Cortex of kidney (tissue), 1 donor: ENCODE measurements at places on chromosomes 3 and 15.
A peak's percentile ranks its signal among the peaks of the same experiment; 100 is the strongest.

- DNase-seq, result no peak
Observed at GRCh38 chr3:64872345-64872744, 184.5 kb upstream of the ADAMTS9 start.

GRCh38 chr3:13332158-13332557 is 88.0 kb downstream of the NUP210 start:
- no peak for DNase-seq

DNA sequence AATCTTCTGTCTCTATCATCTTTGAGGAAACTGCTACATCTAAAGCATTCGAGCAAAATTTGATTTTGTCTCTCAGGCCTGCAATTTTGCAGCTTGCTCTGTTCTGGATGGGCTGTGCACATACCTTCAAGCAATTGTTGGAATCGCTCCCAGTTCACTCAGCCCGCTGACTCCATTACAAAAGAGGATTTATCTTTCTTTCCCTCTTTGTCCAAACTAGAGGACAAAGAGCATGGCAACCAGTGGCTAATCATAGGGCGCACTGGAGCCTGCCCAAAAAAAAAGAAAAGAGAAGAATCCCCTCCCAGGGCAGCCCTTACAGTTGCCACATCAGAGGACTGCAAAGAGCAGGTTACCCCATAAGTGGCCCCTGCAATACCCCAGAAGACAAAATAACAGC is 49.0 kb upstream of the DUT start:
- DNase-seq, result no peak

DNA sequence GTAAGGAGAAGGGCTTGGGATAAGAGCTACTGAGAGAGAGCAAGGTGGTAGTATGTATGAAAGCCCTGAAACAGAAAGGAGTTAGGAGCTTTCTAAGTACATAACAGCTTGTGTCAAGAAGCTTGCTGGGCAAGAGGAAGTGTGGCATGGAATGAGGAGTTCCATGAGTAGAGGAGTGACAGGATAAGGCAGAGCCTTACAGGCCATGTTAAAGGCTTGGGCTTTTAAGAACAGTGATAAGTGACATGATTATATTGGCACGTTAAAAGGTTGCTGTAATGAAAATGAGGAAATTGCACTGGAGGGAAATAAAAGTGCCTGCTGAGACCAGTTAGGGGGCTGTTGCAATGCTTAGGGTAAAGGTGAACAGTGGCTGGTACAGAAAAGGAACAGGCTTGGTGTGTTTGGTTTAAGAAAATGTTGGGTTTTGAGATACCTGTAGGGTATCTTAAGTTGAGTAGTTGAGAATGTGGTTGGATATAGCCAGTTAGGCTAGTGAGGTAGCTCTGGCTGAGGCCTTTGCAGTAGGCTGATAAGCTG is 49.0 kb downstream of the MEF2A start:
- DNase-seq, result no peak

- no peak for DNase-seq
Observed at GRCh38 chr3:64073158-64073761, 50.0 kb upstream of the PSMD6 start.

GRCh38 chr3:145094355-145094941 is 1066.5 kb downstream of the PLOD2 start:
- DNase-seq, result no peak

DNA sequence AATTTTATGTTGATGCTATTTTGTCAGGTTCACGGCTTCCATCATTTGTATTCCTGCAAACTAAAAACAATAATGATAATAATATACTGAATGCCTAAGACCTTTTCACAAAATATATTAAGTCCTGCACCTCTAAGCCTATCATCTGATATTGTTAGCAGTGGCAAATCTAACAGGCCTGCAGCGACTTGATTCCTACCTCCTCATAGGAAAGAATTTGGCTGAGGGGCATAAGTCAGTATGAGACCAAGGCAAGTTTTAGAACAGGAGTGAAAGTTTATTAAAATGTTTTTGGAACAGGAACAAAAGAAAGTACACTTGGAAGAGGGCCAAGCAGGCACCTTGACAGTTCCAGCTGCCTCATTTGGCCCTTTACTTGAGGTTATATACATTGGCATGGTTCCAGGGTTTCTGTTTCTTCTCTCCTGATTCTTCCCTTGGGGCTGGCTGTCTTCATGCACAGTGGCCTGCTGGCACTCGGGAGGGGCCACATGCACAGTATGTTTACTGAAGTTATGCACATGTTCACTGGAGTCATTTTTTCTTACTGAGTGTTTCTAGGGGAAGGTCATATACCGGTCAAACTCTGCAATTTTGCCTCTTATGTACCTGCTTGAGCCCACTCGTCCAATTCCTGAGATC is 418.1 kb downstream of the EPHA6 start:
- DNase-seq, result no peak

- DNase-seq, result no peak
Observed at GRCh38 chr15:89146366-89146765, 58.1 kb downstream of the ABHD2 start.

DNA sequence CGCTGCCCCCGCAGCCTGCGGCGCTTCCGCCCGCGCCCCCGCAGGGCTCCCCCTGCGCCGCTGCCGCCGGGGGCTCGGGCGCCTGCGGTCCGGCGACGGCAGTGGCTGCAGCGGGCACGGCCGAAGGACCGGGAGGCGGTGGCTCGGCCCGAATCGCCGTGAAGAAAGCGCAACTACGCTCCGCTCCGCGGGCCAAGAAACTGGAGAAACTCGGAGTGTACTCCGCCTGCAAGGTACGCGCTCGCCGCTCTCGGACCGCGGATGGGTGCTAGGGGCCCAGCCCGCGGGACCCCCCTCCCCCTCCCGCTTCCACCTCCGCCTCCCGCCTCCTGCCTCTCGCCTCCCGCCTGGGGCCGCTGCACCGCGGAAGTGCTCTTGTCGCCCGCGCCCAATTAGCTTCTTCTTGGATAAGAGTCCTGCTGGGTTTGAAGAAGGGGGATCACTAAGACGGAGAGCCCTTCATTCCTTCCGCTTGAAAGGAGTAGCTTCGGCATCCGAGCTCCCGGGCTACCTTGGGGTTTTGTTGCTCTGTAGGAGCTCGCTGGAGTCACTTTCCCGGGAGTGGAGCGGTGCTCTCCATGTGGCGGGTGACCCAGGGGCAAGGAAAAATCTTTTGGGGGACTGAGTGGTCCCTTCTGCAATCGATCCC is 426 bp downstream of the KAT2B start:
- peak; percentile 23 for DNase-seq

DNA sequence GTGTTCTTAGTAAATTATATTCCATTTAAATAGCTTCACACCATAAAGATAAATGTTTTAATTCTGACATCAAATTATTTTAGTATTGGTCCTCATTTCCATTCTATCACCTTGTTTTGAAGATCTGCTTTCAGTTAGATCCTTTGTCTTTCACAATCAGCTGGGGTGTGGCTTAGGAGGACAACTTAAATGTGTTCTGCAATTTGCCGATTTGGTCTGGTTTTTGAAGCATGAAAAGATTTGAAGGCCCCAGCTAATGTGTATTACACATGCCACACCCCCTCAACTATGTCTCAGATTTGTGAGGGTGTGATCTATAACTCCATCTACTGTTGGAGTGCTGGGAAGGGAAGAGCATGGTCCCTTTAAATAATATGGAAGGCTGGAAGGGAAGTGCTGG is 516.1 kb upstream of the GOLIM4 start:
- no peak for DNase-seq

DNA sequence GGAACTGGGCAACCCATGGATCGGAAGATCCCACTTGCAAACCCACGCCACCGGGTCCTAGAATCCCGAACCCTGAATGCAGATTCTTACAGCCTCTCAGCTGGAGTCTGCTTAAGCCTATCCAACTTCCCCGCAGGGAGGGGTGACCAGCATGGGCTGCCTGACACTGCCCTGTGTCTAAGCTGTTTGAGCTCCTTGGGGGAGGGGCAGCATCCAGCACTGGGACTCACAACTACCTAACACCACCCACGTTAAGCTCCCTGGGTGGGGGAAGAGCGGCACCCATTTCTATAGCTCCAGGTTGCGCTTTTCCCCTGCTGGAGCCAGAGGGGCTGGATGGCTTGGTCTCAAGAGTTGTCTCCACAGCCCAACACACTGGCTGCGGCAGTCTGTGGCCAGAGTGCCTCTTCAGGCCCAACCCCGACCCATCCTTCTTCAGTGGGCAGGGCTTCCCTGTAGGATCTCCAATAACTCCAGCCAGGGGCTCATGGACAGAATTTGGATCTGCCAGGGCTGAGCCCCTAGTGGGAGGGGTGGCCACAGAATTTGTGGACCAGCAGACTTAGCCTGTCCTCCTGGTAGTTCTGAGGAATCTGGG is 649.2 kb downstream of the TUSC7 start:
- no peak for DNase-seq

GRCh38 chr3:5278666-5279065 is 91.2 kb downstream of the EDEM1 start:
- no peak for DNase-seq

- DNase-seq, result no peak
Observed at GRCh38 chr3:133991209-133991608, 38.5 kb downstream of the SLCO2A1 start.

DNA sequence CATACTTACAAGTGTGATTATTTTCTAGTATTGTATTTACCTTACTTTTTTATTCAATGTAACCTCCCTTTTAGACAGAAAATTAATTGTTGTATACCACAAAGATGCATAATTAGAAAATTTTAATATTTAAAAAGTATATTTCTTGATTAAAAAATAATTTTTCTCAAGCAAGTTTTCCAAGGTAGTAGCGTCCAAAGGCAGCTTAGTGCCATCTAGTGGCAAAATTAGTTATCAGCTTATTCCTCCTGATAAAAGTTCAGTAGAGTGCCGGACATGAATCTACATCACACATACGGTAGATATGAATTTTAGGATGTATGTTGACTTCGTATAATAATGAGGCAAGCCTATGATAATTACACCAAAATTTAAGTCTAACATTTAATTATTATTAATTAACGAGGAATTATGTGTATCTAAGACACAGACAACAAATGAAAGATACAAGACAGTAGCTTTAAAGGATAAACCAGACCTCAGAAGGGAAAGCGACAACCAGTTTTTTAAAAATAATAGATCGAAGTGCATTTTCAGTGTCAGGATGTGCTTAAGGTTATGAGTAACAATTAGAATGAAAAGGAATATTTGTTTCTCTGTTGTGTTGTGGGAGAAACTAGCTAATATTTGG is 405.9 kb downstream of the ROBO1 start:
- no peak for DNase-seq

DNA sequence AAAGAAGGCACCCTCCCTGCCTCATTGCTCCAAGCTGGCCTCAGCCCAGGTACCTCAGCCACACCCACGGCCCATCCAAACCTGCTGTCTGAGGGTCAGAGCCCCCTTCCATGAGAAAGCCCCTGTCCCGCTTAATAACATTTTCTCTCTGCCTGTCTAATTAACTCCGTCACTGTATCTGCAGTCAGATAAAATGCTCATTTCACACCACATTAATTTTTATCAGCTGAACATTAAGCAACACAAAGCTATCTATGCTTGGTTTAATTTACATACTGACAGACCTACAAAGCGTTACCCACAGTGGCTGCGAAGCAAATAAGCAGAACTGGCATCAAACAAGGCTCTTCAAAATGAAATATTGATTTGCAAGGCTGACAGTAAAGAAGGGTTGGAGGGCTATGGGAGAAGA is 309.8 kb upstream of the ICE2 start:
- no peak for DNase-seq

- no peak for DNase-seq
Observed at GRCh38 chr3:149646181-149646766, 11.6 kb downstream of the WWTR1 start.

- no peak for DNase-seq
Observed at GRCh38 chr3:9884555-9885165, 4.6 kb upstream of the CIDEC start.

DNA sequence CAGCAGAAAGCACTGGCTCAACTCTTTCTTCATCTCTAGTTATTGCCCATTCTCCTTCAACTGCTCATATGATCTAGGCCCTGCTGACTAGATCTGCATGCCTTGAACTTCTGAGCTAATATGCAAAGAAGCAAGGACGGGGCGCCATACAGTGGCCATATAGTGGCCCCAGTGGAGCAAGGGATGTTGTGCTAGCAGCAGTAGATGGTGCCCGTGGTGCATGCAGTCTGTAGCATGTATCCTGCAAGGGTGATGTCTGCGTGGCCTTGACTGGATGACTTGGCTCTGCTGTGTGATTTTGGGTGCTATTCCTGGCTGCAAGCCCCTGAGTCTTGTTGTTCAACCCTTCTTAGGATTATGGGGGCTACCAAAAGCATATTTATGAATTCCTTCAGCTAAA is 12.2 kb upstream of the NMD3 start:
- no peak for DNase-seq

DNA sequence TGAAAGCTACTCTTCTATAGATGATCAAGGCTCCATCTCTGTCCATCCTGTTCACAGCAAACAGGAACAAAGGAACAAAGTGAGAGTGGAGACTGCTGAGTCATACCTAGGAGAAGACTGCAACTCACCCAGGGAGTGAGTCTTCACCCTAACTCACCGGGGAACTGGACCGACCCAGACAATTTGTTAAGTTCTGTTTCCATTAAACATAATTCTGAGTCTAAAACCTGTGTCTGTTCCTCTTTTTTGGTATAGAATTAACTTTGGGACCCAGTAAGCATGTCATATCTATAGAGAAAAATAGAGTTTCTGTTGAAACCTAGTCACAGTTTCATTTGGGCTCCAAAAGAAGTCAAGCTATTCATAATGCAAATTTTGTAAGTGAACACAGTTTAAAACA is 21.6 kb downstream of the CCDC80 start:
- DNase-seq, result no peak

GRCh38 chr15:99435877-99436541 is 129.8 kb upstream of the MEF2A start:
- no peak for DNase-seq

GRCh38 chr3:69698728-69699127 is 40.5 kb upstream of the MITF start:
- DNase-seq, result no peak

GRCh38 chr15:85408270-85408746 is 27.9 kb downstream of the AKAP13 start:
- DNase-seq, result no peak

GRCh38 chr3:128619146-128619890 is 31.3 kb downstream of the RPN1 start:
- no peak for DNase-seq

DNA sequence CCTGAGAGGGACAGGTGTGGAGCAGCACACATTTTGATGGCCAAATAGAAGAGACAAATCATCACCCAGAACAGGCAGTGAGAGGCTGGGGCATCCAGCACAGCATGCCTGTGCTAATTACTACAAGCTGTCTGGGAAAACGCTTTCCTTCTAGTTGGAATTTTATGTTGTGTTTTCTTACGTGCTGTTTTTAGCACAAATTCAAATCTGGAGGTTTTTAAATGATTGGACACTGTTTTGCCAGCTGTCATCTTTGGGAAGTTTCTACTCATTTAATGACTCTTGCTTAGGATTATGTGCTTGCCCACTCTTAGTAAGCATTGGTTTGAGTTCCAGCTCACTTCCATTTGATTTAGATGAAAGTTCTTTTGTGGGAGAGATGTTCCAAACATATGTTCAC is 43.5 kb downstream of the EAF1 start:
- DNase-seq, result no peak

- DNase-seq, result no peak
Observed at GRCh38 chr15:62637574-62637897, 405.0 kb upstream of the TPM1 start.
